ENCODE measurements at places on chromosomes 7 and 10.

- no peak for DNase-seq
Measured at GRCh38 chr10:120727001-120727400, 124.2 kb upstream of the WDR11 start.

DNA sequence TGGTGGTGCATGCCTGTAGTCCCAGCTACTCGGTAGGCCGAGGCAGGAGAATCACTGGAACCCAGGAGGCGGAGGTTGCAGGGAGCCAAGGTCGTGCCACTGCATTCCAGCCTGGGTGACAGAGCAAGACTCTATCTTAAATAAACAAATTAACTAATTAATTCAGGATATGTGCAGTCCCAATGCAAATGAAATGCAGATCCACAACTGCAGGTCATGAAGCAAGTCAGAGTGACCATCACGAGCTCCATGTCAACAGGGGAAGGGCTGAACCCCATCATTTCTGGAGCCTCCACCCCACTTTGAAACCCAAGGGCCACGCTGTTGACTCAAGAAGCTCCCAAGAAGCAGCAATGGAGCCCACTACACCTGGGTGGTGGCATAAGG lies 115.4 kb downstream of the LARP4B start:
- DNase-seq, result no peak

DNA sequence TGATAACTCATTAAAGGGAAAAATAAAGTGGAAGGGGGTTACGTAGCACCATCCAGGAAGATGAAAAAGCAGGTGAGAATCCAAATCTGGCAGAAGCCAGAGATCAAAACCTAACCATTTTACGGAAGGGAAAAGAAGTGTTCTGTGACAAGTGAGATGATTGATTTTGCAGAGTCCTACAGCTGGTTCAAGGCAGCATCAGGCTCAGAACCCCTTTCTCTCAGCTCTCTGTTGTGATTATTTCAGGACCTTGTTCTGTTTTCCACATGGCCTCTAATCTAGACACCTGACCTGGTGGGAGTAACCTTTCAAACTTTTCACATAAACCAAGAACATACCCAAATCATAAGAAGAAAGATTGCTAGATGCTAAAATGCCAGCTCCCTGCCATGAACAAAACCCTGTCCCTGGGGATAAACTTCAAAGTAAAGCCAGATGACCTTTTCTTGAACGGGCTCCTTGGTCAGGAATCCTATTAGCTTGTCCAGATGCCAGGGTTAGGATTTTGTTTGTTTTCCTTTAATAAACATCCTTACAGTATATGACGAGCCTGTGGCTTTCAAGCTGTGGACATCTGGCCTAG lies 5.9 kb downstream of the DUSP5 start:
- DNase-seq, result no peak

DNA sequence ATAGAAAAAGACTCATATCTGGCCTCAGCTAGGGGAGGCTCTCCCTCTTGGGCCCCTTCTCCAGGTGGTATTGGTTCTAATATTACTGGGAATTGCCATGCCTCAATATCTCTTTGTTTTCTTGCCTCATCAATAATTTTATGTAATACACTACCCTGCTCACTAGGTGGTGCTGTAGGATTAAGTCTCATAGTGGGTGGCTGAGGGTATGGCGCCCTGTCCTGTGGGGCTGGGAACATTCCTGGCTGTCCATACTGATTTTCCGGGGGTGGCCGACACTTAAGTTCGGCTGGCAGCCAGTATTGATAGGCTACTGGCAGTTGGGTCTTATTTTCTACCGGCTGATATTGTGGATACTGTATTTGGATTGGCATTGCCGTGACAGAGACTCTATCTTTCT lies 9.0 kb upstream of the TAS2R3 start:
- DNase-seq, result no peak

DNA sequence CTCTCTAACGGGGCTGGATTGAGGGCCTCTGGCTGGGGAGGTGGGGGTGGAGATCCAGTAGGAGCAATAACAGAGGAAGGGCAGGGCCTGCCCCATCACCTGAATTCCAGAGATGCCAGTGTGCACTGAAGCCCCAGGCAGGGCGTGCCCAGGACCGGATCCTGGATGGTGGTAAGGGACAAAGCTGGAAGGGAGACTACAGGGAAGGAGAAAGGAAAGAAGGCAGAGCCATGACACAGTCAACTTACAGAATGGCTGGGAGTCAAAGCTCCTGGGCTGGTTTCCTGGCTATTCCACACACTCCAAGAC lies 666 bp downstream of the TMEM139 start:
- DNase-seq, result no peak

- no peak for DNase-seq
Measured at GRCh38 chr10:46285300-46285699, 1.5 kb upstream of the ANTXRL start.

DNA sequence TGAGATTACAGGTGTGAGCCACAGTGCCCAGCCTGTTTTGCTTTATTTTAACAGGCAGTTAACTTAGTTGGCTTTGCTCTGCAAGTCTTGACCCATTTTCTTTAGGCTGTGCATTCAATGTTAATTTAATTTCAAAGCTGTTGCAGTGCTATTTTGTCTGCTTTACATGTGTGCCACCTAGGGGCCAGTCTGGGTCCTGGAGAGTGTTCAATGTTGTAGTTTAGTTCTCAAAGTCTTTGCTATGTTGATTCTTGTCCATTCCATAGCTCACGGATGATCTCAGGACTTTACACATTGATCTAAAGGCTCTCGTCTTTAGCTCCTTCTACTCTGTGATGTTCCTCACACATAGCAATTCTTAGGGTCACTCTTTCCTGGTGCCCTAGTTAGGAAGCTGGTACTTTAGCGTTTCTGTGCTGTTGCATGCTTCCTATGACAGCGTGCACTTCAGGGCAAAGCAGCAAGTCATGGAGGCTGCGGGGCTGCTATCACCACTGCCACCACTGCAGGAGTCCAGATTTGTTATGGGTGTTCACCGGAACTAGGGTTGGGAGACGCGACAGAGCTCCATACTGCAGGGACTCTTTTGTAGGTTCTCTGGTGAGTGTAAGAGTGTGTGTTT lies 16.4 kb upstream of the ABCA13 start:
- DNase-seq, result no peak

- no peak for DNase-seq
Measured at GRCh38 chr7:28163949-28164348, 16.6 kb downstream of the JAZF1 start.

GRCh38 chr10:70459774-70460490 lies 18.5 kb upstream of the NODAL start:
- no peak for DNase-seq

- no peak for DNase-seq
Measured at GRCh38 chr10:128318913-128319312, 192.7 kb upstream of the MKI67 start.

GRCh38 chr10:73763343-73763742 lies 18.5 kb upstream of the CHCHD1 start:
- no peak for DNase-seq

- DNase-seq, result no peak
Measured at GRCh38 chr10:113965077-113965476, 78.6 kb upstream of the ADRB1 start.

DNA sequence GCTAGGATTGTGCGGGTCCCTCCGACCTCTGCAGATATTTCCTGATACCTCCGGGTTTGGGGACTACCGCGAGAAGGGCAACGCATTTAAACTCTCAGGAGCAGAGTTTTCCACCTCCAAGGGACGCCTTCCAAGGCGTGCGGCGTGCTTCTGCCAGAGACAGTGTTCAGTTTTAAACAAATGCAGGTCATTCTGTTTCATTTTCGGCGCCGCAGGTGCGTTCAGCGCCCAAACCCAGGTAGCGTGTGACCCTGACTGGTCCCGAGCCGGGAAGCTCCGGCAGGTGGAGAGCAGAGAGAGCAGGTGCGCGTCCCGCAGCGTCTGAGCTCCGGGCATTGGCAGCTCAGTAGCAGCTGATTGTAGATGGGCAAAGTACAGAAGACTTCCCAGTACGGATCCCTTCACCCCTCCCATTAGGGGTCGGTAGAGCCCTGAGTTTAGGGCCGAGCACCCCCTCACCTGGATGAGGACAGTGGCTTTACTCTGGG lies 1.4 kb upstream of the CYP26A1 start:
- DNase-seq, result no peak

Data from T-helper 2 cell treated with Interferon-gamma antibody and Interleukin-4, amounts not matched to agents 5 μg/mL and 100 μg/mL, for 36 hours (primary cell).